Lower leg skin (tissue), 4 donors: ENCODE measurements at places on chromosomes 16 and 17.

GRCh38 chr17:79301469-79301868 lies 226.8 kb downstream of the ENGASE start:
- DNase-seq = no peak

DNA sequence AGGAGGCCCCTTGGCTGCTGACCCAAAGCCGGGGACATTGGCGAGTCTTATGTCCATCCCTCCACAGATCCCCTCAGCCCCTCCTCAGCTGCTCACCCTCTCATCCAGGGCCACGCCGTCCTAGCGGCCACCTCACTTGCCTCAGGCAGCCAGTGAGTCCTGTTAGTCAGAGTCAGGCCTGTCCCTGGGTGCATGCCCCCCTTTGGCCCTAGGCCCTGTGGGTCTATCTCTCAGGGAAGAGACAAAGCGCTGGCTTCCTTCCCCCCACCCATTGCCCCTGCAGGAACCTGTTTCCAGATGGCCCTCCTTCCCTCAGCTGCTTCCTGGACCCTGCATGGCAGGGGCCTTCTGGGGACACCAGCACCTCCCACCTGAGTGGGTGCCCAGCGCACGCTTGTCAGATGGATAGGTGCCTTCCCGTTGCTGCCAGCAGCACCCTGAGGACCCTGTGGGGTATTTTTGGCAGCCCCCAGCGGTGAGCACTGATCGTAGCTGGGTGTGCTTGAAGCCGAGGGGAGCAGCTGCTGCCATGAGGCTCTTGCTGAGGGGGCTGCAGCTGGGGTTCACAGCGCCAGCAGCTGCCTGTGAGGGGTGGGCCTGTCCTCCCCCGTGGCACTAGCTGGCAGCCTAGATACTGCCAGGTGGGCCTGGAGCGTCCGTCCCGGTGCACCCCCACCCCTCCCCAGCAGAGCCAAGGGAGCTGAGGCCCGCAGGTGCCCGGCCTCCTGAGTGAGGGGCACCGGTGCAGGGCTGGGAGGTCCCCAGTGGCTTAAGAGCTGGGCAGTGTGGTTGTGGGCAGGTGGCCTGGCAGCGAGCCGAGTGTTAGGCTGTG lies 8.4 kb downstream of the DBNDD1 start:
- DNase-seq = no peak

DNA sequence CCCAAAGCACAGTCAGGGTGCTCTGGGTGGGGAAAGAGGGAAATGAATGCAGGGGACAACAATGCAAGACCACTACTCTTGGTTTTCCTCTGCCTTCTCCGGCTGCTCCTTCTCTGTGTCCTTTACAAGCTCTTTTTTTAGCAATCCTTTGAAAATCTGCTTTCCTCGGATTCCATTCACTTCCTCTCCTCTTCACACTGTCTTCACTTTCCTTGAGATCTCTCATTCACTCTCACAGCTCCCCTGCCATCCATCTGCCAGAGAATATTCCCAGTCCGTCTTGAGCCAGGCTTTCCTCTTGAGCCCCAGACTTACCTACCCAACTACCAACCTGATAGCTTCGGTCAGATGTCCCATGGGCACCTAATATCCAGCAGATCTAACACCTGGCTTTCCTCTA lies 11.0 kb upstream of the SPOP start:
- DNase-seq = peak; percentile 25

DNA sequence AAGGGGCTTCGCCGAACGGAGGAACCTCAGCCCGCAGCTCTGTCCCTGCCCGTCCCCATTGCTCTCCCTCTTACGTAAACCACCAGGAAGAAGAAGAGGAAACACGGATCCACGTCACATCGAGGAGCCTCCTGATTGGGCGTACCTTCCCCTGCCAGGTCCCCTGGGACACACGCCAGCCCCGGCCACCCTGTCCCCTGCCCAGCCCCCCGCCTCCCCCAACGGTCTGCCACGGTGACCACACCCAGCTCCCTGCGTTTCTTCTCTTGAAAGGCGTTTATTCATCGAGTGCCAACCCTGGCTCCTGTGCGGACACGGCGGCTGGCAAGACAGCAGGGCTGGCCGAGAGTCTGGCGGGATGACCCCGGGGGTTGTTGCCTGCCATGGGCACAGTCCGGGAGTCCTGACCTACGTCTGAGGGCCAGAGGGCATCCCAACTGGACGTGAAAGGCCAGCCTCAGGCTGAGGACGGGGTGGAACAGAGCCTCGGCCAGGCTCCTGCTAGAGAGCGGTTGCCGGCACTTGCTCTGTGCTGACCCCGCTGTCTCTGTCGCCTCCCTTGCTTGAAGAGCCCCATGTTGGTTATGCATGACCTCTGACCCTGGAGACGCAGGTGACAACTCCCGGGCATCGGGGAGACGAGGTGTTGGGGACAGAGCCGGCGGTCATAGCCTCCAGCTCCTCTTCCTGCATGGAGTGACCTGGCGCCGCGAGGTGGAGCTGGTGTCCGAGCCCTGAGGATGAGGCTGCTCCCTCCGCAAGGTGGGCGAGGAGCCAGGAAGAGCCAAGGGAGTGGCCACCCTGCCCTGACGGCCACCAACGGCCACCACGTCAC lies 40.5 kb upstream of the ACSF3 start:
- peak; percentile 26 for DNase-seq

- no peak for DNase-seq
These were observed 129.8 kb downstream of the NTN1 start for GRCh38 chr17:9151091-9151490.

GRCh38 chr17:81412490-81413093 lies 17.3 kb downstream of the BAHCC1 start:
- no peak for DNase-seq

- no peak for DNase-seq
These were observed 15.0 kb upstream of the RAI1 start for GRCh38 chr17:17666111-17666714.

- DNase-seq = no peak
These were observed 174.6 kb upstream of the ZNF469 start for GRCh38 chr16:88208112-88208511.

GRCh38 chr17:58811290-58811689 lies 55.6 kb downstream of the PPM1E start:
- DNase-seq = no peak

DNA sequence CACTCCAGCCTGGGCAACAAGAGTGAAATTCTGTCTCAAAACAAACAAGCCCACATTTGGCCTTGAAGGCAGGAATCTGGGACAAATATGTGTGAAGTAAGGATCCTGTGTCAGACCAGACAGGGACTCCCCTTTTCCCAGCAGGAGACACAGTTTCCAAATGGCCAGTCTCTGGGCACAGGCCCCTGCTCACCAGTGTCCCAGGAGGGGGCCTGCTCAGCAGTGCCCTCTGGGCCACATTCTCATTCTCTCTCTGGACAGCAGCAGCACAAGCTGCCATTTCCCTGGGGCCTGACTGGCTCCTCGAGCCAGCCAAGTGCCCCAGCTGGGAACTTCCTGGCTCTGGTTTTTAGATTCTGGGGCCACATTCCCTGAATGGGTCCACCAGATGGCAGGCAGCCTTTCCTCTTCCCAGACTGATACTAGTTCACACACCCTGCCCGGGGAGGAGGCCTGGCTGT lies 11.7 kb upstream of the MNT start:
- DNase-seq = no peak

DNA sequence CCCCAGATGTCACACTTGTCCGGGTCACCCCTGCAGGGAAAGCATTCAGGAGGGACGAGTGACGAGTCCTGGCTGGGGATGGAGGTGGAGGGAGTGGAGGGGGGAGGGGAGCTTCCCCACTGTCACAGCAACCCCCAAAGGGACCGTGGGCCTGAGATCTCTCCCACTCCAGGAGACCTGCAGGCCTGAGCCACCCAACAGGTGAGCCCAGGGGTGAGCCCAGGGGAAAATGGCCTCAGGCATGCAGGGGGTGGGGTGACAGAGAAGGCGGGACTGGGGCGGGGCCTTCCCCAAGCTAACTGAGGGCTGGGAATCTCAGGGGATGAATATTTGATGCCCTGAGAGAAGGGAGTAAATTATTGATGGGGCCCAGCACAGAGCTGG lies 2.4 kb downstream of the USH1G start:
- DNase-seq = no peak

- DNase-seq = no peak
These were observed 8.2 kb downstream of the PLD2 start for GRCh38 chr17:4815043-4815675.

GRCh38 chr17:66373944-66374817 lies 71.8 kb downstream of the PRKCA start:
- DNase-seq = peak; percentile 18

DNA sequence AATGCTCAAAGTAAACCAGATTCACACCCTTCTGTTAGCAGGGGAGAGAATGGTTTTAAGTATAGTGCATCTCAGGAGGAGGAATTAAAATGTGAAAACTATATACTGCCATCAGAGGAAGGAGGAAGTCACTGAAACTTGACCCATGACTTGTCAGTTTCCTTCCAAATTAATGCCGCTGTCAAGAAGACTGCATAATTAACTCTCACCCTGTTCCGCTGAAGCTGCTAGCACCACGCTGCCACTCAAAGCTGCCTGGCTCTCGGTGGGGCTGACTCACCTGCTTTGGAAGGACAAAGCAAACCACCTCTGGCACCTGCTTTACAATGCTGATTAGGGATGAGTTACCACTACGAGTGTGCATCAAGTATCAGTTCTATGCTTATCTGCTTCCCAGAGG lies 37.8 kb upstream of the ULK2 start:
- peak; percentile 43 for DNase-seq
